Hair follicle dermal papilla cell (primary cell): ENCODE measurements at places on chromosomes 11 and 22. TPM values are rescaled to one million over a fixed set of nuclear protein-coding genes. Genes with fewer than 3 reads are reported as not detected.

The GRM5 gene
- total RNA-seq = 0.12 and 0.49 TPM in 2 replicates

The KIRREL3 gene
- 5.8 and 6.0 TPM in 2 replicates for total RNA-seq

The OR56A3 gene
- not detected in 2 replicates for total RNA-seq

The THY1 gene
- total RNA-seq = 344 and 455 TPM in 2 replicates

The OR2D2 gene
- total RNA-seq = 0.32 and 0.61 TPM in 2 replicates

The PVALB gene
- not detected in 2 replicates for total RNA-seq

The ZNF214 gene
- total RNA-seq = 2.1 and 4.7 TPM in 2 replicates

The TSPAN32 gene
- total RNA-seq = 2.1 and 2.9 TPM in 2 replicates

The OR8D1 gene
- total RNA-seq = not detected in 2 replicates

The DNAJB7 gene
- total RNA-seq = not detected in 2 replicates

The PKDREJ gene
- under 0.01 TPM in 1 of 2 replicates, not detected in the other for total RNA-seq

The POU2AF1 gene
- total RNA-seq = under 0.01 TPM in 1 of 2 replicates, not detected in the other
